ENCODE measurements at places on chromosomes 11 and 22. TPM values are rescaled to one million over a fixed set of nuclear protein-coding genes. Genes with fewer than 3 reads are reported as not detected.
A peak's percentile ranks its signal among the peaks of the same experiment; 100 is the strongest.

- H3K27ac ChIP-seq: no peak within 1 kb of the TSS
- no peaks in the 10 kb centered on the region for H3K36me3 ChIP-seq
- no peaks in the 10 kb centered on the region for H3K4me1 ChIP-seq
- no peak within 1 kb of the TSS for H3K4me3 ChIP-seq
These were observed at the start of gene PAMR1 for GRCh38 chr11:35525501-35526175. Gene PAMR1 (minus strand): TSS chr11:35525616. CDS start chr11:35525585, 31 bp downstream.

DNA sequence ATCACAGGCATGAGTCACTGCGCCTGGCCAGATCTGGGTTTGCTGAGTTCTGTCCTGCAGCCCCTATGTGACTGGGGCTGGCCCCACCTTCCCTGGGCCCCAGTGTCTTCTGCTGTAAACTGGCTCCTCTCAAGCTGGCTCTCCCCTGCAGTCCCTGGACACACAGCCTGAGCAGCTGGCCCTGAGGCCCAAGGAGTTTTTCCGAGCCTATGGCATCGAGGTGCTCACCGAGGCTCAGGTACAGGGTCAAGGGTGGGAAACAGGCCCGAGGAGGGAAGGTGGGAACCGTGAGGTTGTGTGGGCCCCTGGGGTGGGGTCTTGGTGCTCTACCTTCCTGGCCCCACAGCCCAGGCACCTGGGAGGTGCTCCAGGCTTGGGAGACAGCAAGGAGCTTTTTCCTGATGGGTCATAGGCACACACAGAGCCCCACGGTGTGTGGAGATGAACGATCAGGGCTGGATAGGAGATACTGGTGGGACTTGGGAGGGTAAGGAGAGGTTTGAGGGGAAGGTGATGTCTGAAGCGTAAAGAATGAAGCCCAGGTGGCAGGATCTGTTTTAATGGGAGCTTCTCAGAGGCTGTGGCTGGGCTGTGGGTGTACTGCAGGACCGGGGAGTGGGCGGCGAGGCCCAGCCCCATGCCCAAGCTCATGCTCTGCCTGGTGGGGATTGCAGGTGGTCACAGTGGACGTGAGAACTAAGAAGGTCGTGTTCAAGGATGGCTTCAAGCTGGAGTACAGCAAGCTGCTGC lies 6.4 kb upstream of the LZTR1 start:
- H3K36me3 ChIP-seq: no peaks in the 10 kb centered on the region
- peaks cover 8% of the 10 kb centered on the region for H3K4me1 ChIP-seq
- no peak for DNase-seq
- H3K27ac ChIP-seq: no peak overlapping the region
- H3K27me3 ChIP-seq: no peaks in the 10 kb centered on the region

DNA sequence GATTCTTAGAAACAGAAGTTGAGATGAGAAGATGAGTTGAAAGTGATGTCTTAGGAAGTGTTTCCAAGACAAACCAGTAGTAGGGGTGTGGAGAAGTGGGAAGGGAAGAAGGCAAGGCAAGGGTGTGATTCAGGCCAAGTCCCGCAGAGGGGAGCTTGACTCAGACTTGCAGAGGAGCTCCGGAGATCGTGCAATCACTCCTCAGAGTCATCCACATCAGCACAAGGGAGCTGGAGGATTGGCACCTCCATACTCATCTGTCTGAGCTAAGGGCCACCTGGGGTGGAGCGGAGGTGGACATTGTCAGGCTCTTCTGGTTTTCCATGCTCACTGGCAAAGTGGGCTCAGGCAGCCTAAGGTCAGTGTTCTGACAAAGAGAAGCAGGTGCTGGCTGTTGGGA lies 44.4 kb downstream of the CHRDL2 start:
- DNase-seq: no peak
- H3K27ac ChIP-seq: no peak overlapping the region
- H3K4me1 ChIP-seq: peaks cover 4% of the 10 kb centered on the region
- H3K4me3 ChIP-seq: no peak overlapping the region
- H3K27me3 ChIP-seq: no peaks in the 10 kb centered on the region

- no peaks in the 10 kb centered on the region for H3K27me3 ChIP-seq
- H3K27ac ChIP-seq: no peak overlapping the region
- DNase-seq: no peak
These were observed 72.3 kb upstream of the CRYBB3 start for GRCh38 chr22:25127318-25127717.

DNA sequence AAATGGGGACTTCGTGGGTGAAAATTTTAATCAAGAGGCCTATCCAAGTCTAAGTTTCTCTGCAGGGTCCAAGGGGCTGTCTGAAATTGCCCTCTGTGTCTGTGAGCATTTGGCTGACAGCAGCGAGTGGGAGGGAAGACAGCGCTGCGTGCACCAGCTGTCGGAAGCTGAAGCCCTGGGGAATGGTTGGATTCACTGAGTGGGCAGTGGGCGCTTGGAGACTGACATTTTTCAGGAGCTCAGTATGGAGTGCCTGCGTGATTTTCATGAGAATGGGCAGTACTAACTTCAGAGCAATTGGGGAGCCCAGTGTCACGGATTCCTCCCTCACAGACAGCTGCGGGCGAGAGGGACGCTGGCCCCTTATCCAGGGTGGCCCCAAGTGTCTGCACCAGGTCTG lies 388.8 kb upstream of the B3GAT1 start:
- H3K4me3 ChIP-seq: no peak overlapping the region
- H3K4me1 ChIP-seq: no peaks in the 10 kb centered on the region
- no peak for DNase-seq

DNA sequence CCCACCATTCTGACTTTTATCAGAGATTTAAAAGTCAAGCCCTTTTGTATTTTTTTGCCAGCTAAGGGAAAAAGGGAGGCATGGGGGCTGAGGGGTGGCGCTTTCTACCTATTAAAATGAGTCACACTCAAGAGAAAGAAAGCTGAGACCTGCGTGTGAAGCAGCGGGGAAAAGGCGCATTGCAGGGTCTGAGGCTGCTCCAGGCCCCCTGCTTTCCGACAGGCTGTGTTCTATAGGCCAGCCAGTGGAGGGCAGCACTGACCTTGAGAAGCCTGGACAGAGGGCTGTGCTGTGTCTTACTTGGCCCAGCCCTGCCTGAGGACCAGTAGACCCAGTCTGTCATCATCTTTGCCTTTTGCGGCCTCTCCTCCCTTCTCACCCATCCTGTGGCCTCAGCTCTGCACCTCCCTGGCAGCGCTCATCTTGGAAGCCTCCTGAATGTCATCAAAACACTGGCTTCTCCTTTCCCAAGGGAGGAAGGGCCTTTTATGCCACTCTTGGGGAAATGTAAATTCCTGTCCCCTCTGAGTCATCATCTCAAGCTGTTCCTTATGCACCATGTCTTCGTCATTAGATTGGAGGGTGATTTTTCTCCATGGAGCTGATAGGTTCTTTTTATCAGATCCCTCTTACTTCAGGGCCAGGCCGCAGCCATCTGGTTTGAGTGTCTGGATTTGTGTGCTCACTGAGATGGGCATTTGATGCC lies 12.6 kb upstream of the MAPK8IP1 start:
- no peaks in the 10 kb centered on the region for H3K4me1 ChIP-seq
- no peak overlapping the region for H3K27ac ChIP-seq
- no peak overlapping the region for H3K4me3 ChIP-seq
- H3K36me3 ChIP-seq: peaks cover 5% of the 10 kb centered on the region
- peak; percentile 57 for DNase-seq

DNA sequence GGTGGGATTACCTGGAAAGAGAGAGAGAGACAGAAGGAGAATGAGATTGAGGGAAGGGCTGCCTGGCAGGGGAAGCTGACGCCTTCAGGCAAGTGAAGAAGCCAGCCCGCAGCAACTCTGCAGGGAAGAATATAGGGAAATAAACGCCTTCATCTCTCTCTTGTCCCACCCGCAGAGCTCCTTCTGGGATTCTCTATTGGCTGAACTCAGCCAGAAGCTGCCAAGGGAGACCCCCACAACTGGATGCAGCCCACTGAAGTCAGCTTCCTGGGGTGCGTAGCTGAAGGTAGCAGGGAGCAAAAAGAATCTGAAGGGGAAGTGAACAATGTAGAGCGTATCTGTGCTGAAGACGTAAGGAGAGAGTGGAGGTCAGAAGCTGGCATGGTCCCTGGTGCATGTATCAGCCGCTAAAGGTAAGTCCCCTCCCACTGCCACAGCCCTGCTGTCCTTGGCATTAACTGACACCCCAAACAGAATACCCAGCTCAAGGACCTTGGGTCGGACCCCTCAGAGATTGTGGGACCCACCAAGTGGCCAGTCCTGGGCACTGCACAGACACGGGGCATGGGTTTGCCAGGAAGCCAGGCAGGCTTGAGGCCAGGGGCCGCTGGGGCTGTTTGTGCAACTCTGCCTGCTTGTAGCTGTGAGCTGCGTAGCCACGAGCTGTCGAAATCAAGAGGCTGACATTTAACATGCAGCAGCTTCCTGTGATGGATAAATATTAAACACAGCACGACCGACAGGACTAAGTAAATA lies 469.9 kb downstream of the MN1 start:
- no peaks in the 10 kb centered on the region for H3K4me1 ChIP-seq
- peaks cover 5% of the 10 kb centered on the region for H3K27me3 ChIP-seq
- peak; percentile 62 for DNase-seq
- no peak overlapping the region for H3K27ac ChIP-seq
- H3K36me3 ChIP-seq: no peaks in the 10 kb centered on the region

DNA sequence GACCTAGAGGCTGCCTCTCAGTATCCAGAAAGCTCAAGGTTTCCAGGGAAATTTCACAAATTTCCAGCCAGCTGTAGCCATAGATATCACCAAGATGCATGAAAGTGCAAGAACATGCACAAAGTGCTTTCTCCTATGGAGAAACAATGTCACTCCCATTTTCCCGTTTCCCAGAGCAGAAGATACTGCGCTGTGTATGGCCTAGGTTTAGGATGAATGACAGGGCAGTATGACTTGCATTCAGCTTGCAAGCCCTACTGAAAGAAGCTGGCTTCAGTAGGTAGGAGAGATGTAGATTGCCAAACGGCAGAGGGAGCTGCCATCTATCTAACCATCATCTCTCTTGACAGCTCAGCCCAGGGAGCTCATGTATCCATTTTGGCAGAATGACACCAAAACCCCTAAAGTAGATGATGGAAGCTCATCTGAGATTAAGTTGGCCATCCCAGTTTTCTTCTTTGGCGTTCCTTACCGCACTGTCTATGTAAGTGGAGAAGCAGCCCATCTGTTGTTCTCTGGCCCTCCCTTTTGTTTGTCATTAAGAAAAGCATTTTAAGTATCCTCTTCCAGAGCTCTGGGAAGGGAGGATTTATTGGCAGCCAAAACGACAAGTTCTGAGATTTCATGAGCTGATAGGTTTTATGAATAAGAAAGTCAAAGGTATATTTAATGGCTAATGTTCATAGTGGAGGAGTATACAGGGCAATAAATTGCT lies 4.6 kb downstream of the TECTA start:
- no peak overlapping the region for H3K4me3 ChIP-seq
- DNase-seq: no peak
- no peak overlapping the region for H3K27ac ChIP-seq
- H3K36me3 ChIP-seq: no peaks in the 10 kb centered on the region

- H3K27me3 ChIP-seq: no peaks in the 10 kb centered on the region
- peak; percentile 17 for DNase-seq
- H3K36me3 ChIP-seq: no peaks in the 10 kb centered on the region
These were observed 8.4 kb downstream of the PPME1 start for GRCh38 chr11:74179234-74180052.

DNA sequence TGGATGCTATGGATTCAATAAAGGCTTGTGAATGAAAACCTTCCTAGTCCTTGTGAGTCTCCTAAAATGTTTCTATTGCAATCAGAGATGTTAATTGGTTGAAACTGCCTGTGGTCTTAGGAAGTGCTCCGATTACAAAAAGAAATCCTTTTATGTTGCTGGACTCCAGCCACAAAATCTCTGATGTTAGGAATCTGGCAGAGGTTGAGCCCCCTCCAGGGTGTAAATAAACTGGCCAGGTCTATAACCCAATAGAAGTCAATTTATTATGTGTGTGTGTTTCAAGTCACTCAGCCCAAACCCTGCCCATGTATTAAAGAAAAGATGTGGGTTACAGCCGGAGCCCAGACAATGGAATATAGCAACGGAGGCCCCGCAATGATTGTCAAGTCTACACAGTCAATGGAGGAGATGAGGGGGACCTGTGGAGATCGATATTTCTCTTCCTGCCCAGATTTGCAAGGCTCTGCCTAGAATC lies 218.1 kb upstream of the SORL1-AS1 start:
- H3K27ac ChIP-seq: no peak overlapping the region
- no peaks in the 10 kb centered on the region for H3K27me3 ChIP-seq
- no peak overlapping the region for H3K4me3 ChIP-seq
- no peak for DNase-seq
- no peaks in the 10 kb centered on the region for H3K4me1 ChIP-seq

DNA sequence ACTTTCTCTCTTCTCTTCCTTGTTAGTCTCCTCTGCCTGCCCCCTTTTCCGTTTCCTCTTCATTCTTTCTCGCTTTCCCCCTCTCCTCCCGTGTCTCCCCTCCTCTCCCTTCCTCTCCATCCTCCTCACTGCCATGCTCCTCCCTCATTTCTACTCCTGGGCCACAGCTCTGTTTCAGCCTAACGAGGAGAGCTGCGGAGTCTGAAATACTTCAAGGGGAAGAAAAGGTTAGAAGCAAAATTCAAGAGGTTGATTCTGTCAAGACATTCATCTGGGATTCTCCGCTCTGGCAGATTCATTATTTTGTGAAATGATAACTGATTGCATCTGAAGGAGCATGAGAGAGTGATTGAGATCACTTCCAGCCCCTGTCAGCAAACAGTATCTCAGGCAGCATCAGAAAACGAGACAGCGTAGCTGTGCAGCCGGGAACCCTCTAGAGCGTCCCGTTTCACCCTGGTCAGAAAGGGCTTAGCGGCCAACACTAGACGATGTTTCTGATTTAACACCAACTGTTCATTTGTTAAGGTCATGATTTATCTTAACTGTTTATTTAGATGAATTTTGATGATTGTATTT lies 279.3 kb upstream of the B3GAT1 start:
- no peak overlapping the region for H3K4me3 ChIP-seq
- H3K4me1 ChIP-seq: no peaks in the 10 kb centered on the region
- H3K27ac ChIP-seq: no peak overlapping the region

Gene P2RX6
- total RNA-seq: not detected

DNA sequence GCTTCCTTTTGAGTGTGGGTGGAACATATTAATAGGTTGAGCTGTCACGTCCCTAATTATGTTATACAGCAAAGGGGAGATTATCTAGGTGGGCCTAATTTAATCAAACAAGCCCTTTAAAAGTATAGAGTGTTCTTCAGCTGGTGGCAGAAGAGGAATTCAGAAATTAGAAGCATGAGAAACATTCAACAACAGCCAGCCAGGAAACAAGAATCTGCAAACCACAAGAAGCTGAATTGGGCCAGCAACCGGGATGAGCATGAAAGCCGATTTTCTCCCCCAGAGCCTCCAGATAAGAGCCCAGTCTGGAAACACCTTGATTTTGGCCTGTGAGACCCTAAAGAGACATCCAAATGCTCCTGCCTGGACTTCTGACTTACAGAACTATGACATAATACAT lies 105.8 kb upstream of the LDLRAD3 start:
- DNase-seq: no peak
- H3K4me1 ChIP-seq: peaks cover 7% of the 10 kb centered on the region
